Myocyte (in vitro differentiated cells): ENCODE measurements at places on chromosomes 2 and 18.

- DNase-seq = no peak
These were observed 125.3 kb downstream of the SH3RF3 start for GRCh38 chr2:109254174-109254904.

GRCh38 chr2:122244598-122245229 lies 489.3 kb downstream of the TSN start:
- DNase-seq = no peak

DNA sequence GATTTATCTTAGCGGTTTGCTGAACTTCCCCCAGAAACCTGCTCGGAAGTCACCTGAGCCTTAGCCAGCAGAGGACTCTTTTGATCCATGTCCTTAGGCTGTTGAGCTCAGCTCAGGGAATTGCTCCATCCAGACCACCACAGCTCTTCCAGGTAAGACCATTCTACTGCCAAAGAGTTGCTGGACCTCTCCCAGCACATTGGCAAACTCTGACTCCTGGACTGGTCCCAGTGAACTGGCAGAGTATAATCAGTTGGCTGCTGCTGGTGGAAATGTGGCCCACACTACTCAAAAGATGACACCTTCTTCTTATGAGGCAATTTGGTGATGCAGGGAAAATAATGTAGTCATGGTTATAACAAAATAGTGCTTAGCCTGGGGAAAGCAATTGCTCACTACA lies 308.8 kb upstream of the FIGN start:
- DNase-seq = no peak

DNA sequence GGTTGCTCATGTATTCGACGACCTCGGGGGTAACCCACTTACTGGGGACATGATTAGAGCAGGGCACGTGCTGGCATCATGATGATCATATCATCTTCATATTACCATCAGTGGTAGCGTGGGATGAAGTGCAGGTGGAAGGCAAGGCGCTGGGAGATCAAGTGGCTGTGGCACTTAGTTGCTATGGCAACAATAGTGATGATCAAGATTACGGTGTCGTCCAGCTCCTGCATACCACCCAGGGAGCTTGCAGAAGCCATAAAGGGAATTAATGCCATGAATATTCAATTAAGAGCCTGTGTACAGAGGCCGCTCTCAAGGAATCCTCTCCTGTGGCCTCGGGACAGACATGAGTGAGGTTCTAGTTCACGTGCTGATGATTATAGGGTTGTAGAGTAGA lies 237.2 kb upstream of the COPS8 start:
- DNase-seq = no peak

DNA sequence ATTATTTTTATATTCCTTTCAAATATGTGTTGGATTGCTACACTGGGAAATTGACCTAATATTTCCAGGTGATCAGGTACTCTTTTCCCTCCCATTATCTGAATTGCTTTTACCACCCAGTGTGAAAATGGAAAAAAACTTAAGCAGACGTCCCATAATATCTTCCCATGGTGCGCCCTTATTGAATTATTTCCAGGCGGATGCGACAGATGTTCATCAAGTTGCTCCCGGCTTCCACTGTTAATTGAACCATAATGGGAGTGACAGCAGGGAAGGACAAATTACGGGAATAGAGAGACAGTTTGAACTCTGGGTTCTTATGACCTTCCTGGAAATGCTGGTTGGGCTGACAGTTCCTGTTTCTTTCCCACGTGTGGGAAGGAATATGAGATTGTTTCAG lies 93.3 kb downstream of the THSD7B start:
- DNase-seq = no peak

DNA sequence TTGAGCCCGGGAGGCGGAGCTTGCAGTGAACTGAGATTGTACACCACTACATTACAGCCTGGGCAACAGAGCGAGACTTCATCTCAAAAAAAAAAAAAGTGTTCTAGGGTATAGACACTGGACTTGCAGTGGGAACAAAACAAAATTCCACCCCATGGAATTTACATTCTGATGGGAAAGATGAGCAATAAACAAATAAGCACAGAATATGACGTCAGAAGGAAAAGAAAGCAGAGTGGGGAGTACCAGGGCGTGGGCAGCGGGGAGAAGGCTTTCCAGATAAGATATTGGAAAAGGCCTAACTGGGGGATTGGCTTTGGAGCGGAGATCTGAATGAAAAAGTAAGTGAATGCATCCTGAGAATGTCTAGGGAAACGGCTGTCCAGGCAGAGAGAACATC lies 17.6 kb downstream of the NPPC start:
- DNase-seq = no peak

- no peak for DNase-seq
These were observed 97.2 kb downstream of the CAPN13 start for GRCh38 chr2:30710016-30710415.

- no peak for DNase-seq
These were observed 53.6 kb upstream of the ATP8B1 start for GRCh38 chr18:57856557-57857280.

- DNase-seq = peak; percentile 24
These were observed 42.1 kb downstream of the BCL2L11 start for GRCh38 chr2:111162718-111163331.

DNA sequence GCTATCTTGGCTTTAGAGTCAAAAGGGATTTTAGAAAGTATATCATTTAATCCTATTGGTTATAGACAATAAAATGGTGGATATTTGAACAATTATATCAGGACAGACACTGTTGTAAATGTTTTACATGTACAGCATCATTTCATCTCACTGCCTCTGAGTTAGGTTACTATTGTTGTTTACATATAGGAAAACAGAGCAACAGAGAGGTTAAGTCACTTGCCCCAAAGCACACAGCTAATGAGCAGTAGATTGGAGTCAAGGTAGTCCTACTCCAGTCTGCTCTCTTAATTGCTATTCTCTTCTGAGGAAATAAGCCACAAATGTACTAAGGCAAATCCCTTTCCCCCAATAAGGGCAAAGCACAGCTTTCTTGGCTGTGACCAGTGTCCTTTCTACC lies 142.9 kb downstream of the MTX2 start:
- no peak for DNase-seq

GRCh38 chr18:6428851-6429395 lies 14.2 kb upstream of the L3MBTL4 start:
- no peak for DNase-seq
